OCI-M1 (cell line): ENCODE measurements at places on chromosomes 3 and 15.

DNA sequence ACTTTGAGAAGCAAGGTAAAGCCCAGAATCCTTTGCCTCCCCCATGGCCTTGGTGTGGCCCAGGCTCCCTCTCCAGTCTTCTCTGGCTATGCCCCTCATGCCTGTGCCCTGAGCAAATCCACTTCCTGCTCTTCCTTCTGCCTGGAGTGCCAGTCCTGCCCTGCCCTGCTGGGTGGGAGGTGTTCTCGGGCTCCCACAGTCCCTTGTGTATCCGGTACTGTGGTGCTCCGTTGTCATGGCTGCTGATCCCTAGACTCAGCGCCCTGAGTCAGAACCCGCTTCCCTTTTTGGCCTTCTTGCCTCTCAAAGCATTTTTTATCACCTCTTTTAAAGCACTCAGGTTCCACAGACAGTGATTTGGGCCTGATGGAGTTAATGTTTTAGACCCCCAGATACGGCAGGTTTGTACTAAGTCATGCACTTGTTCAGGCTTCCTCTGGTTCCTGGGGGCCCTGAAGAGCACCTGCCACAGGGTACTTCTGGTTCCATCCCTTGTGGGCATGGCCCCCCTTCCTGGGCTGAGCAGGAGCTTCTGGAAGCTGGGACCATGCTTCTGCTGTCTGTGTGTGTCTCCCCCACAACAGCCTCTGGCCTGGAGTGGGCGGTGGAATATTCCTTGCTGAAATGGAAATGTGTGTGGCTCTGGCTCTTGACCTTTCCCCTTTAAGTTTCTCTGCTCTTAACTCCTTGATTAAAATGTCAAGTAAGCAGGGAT, 29.6 kb upstream of the ADAMTS7 start:
- DNase-seq = no peak

GRCh38 chr15:49904296-49904695, 214.7 kb downstream of the ATP8B4 start:
- no peak for DNase-seq

DNA sequence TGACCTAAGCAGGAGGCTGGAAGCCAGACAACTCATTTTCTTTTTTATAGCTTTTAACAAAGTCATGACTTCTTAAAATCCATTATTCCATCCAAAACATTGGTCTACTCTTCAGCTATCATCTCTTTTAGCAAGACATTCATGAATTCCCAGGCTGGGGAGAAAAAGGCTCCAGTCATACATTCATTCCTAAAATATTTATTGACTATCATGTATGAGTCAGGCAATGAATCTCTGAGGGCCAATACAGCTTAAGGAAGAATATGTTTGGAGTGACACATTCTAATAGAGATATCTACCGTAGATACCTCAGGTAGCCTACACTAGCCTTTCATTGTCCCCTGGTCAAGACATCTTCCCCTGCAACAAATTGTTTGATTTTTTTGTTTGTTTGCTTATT, 196.4 kb upstream of the NANOGP8 start:
- no peak for DNase-seq

DNA sequence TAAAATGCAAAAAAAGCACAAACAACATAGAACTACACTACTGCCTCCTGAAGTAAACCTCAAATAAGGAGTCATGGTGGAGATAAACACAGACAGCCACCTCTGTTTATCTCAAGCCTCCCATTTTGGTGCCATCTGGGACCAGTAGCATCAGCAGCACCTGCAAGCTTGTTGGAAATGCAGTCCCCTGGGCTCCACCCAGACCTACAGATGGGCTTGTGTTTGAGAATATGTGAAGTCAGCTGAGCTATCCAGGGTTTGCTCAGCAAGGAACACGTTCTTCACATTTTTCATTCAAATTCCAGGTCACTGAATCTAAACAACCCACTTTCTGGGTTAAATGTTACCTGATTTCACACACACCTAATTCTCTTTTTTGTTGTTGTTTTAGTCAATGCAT, 45.5 kb downstream of the RASGRF1 start:
- no peak for DNase-seq

DNA sequence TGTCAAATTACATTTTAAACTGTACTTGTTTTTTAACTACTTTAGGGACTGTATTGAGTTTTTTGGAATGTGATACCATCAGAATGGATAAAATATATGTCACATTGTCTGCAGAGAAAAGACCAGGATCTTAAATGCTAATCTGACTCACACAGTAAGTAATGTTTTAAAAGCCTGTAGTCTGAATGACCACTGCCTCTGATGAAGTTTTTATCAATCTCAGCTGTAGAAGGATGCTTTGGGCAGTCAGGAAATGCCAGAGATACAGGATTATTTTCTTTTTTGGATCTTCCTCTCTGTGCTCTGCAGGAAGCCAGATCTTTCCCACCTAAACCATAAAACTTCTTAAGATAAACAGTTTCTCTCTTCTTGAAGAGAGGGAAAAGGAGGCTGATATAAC, 73.1 kb upstream of the PRTG start:
- DNase-seq = no peak

GRCh38 chr3:156865732-156866131, 39.6 kb downstream of the LEKR1 start:
- DNase-seq = no peak

- no peak for DNase-seq
These were observed 30.6 kb upstream of the SLC6A1 start for GRCh38 chr3:10961921-10962320.

DNA sequence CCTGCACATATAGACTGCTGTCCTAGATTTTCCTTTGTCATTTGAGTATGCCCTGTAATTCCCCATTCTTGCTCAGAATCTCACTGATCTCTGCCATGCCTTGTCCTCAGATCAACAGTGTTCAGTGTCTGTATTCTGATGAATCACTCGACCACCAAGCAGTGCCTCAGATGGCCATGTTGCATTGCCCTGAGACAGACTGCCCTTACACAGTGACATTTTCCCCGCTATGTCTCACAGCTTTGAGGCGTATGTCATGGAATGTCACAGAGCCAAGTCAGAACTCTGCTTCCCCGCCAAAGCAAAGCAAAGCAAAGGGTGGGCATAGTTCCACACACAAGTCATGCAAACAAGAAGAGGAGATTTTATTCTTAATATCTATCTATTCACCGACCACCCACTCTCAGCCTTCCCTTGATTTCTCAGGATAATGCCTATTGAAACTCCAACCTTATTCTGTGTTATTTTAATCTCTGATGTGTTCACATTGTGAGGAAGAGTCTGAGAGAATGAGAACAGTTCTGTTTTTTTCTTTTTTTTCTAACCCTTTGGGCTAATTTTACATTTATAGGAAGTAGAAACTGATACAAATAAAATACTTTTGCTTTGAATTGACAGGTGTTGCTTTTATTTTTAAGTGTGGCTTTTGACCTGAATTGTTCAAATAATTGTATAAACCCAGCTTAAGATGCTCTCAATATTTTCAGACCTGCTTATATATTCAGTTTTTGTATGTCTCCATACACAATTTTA, 16.9 kb upstream of the PSMD6 start:
- no peak for DNase-seq

DNA sequence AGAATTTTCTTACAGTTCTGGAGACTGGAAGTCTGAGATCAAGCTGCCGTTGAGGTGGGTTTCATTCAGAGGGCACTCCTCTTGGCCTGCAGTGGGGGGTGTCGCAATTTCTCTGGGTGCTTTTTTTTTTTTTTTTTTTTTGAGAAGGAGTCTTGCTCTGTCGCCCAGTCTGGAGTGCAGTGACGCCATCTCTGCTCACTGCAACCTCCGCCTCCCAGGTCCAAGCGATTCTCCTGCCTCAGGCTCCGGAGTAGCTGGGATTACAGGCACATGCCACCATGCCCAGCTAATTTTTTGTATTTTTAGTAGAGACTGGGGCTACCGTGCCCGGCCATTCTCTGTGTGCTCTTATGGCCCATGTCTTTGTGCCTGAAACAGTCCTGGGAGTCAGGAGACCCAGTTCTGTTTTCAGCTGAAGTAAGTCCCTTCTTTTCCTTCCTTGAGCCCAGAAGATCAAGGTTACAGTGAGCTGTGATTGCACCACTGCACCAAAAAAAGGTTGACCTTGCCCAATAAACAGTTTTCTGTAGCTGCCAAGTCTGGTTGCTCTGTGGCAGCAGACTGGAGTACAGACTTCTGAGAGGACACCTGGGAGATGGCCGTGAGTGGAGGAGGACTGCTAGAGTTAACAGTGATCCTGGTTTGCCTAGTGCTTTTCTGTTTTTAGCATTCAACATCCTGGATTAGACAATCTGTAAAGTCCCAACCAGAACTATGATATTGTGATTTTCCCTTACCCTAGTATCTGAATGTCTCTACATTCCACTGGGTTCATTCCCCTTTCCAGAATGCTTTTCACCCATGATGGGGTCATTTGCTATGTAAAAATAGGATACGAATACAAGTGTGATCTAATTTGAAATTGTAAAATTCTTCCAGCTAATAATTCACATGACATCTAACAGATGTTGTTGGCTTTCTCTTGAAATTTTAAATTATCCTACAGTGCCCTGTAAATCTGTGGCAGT, 76.6 kb upstream of the RNF7 start:
- no peak for DNase-seq

DNA sequence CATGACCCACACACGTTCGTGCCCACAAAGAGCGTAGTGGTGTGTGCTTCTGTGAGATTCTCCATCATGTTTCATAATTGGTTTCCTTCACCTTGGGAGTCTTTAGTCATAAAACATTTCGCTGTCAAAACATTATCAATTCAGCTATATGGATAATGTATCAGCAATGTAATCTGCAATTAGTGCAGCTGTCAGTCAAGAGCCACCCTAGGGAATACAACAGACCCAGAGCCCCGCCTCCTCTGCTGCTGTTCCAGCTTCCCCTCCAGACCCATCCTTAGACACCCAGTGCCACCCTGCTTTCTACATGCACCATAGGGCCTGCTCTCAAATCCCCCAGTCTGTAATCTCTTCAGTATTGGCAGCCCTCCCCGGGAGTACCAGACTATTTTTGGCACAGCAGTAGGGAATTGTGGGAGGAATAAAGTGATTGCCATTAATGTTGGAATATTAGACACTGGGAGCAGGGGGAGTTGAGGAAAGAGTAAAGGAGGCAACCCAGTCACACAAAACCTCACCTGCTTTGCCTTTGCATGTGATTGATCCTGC, 31.5 kb upstream of the C3orf80 start:
- DNase-seq = no peak

DNA sequence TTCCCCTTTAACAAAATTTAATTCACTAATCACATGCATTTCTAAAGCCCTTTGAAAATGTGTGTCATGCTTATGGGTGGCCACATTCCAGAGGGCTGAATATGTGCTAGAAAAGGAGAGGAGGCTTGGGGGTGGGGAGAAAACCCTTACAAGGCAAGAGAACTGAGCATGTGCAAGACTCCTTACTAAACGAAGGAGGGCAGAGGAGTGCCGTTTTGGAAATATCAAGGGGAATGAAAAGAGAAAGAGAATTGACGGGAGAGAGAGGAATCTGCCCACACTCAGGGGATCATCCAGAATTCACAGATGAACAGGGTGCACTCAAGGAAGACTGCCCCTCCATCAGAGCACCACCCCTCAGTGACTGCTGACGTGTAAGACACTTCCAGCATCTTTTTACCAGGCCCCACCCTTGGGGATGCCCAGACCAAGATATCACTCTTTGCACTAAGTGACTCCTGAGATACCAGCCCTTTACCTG, 37.9 kb upstream of the TSC22D2 start:
- peak; percentile 9 for DNase-seq

- DNase-seq = no peak
These were observed 2.1 kb upstream of the ALAS1 start for GRCh38 chr3:52195823-52196331.

DNA sequence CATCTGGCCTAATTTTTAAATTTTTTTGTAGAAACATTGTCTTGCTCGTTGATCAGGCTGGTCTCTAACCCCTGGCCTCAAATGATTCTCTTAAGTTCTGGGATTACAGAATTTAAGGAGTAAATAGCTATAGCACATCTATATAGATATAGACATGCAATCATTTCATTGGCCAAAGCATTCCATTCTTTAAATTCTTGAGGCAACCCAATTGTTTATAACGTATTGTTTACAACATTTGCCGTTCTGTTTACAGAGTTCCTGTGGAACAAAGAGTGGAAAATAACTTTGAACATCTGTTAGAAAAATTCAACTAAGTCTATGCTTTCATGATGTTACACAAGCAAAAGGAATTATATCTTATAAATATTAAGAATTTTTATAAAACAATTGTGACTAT, 205.2 kb upstream of the ROBO2 start:
- no peak for DNase-seq

GRCh38 chr3:31559872-31560534, 27.3 kb downstream of the STT3B start:
- DNase-seq = peak; percentile 51

DNA sequence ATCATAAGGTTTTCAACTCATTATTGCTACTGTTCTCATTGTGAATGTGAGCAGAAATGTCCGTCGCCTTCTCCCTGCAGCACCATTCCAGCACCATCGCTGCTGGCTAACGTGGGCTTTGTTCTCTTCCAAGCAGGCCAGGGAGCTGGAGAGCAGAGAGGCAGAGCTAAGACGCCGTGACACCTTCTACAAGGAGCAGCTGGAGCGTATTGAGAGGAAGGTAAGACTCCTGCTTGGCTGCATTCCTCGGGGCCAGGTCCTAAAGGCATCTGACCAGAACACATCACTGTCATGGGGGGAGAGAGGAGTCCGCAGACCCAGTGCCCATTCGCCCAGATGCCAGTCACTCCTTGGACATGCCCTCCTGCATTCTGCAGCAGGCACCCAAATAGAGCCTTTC, 130.4 kb upstream of the PLXNA1 start:
- no peak for DNase-seq

- no peak for DNase-seq
These were observed 6.8 kb upstream of the TMF1 start for GRCh38 chr3:69058947-69059224.

GRCh38 chr15:82047453-82048400, 1.9 kb upstream of the MEX3B start:
- no peak for DNase-seq

- DNase-seq = peak; percentile 74
These were observed 2.0 kb downstream of the CCR5 start for GRCh38 chr3:46372492-46373359.

DNA sequence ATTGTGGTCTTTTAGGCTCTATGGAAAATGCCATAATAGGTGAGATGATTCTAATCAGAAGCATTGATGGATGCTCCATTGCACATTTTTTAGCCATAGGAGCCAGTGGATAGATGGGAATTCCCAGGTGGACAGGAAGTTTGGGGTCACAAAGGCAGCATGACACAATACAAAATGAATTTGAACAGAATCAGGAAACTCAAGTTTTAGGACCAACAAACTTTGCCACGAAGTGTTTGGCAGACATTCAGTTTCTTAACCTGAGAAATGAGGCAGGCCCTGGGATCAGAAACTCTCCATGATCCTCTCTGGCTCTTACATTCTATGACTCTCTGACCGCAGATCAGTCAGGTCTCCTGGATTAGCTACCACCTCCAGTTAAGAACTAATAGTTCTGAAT, 275.4 kb downstream of the TIGIT start:
- DNase-seq = no peak

DNA sequence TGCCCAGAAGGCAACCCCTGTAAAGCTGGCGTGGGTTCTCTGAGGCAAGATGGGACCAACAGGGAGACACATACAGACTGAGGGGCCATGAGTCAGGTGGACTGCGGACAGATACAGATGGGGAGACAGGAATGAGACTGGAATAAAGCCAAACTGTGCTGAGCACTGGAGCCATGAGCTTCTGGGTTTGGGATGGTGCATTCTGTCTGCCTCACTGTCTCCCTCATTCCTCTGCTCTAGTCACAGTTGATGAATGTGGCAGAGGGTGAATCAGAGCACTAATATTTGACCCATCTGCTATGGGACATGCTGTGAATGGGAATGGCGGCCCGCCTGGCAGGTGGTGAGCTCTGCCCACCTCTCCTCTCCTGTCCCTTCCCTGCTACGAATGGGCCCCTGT, 262.9 kb downstream of the EPHB1 start:
- DNase-seq = no peak
